ENCODE measurements at places on chromosomes 6 and 20.

DNA sequence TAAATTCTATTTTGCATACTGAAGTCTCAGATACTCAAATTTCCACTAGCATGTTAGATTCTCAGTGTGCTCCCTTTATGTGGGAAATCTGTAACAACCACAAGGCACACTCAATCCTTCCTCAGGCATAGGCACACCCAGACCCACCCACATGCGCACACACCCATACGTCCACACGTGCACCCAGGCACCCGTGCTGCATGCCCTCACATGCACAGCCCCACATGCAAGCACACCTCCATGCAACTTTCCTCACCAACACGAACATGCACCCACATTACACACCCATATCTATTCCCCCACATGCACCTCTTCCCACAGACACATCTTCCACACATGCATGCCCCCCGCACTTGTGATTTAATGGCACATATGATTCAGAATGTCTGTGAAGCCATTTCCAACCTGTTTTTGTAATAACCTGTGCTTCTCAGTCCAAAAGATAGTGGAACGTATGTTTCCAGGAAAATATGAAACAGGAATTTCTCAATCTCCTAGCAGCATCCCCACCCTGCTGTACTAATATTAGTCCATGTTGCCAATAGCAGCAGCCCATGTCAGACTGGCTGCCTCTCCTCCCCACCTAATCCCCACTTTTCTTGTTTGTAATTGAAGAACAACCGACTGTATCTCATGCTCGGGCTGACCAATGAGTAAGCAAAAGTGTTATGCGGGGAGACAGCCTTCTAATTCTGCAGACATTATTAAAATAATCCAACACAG lies 11.3 kb upstream of the CYP24A1 start:
- DNase-seq: no peak
- no peaks in the 10 kb centered on the region for H3K36me3 ChIP-seq
- H3K27me3 ChIP-seq: no peaks in the 10 kb centered on the region

GRCh38 chr6:24574809-24575208 lies 71.2 kb downstream of the KIAA0319 start:
- no peak overlapping the region for H3K27ac ChIP-seq
- H3K36me3 ChIP-seq: no peaks in the 10 kb centered on the region
- no peak for DNase-seq
- no peaks in the 10 kb centered on the region for H3K27me3 ChIP-seq
- H3K4me3 ChIP-seq: no peak overlapping the region
- H3K4me1 ChIP-seq: no peaks in the 10 kb centered on the region

DNA sequence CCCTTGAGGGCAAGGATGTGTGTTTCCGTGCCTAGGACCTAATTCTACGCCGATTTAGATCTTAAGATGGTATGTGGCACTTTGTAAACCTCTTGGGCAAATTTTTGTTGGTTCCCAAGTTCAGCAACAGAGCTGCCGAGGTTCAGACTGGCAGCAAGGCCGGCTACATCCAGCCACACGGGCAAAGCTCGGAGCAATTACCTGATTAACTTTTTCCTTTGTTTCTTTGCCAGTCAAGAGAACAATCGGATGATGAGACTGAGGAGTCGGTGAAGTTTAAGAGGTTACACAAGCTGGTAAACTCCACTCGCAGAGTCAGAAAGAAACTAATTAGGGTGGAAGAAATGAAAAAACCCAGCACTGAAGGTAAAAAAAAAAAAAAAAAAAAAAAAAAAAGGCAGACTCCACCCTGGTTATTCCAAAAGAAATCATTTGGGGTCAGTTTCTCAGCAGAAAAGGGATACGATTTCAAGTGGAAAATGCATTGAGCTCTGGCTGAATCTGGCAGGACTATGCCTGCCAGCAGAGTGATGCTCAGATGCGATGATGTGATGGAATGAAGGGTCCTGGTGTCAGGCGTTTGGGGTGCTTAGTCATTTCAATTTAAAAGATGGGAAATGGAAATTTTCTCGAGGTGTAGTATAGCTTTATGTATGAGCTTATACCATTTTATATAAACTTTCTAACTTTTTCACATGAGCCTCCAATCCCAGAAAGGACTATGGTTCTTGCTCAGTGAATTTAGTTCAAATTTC lies 171.6 kb downstream of the SASH1 start:
- no peak overlapping the region for H3K27ac ChIP-seq
- no peaks in the 10 kb centered on the region for H3K36me3 ChIP-seq
- no peak for DNase-seq
- no peak overlapping the region for H3K4me3 ChIP-seq
- H3K27me3 ChIP-seq: no peaks in the 10 kb centered on the region

DNA sequence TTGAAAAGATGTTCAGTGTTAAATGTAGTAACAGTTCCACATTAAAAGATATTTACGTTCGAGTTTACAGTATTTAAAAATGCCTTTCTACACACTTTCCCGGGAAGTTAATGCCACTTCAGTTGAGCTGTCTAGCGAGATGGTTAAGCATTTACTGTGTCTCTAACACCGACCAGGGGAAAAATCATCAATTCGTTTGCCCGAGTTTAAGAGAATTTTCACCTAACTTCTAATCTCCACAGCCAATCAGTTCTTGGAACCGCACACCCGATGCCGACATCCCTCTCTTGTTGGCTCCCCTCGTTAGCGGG lies 58.2 kb downstream of the FAM217A start:
- peaks cover 54% of the 10 kb centered on the region for H3K4me1 ChIP-seq
- peak overlapping the region; percentile 92 for H3K27ac ChIP-seq
- H3K36me3 ChIP-seq: no peaks in the 10 kb centered on the region
- no peak for DNase-seq

DNA sequence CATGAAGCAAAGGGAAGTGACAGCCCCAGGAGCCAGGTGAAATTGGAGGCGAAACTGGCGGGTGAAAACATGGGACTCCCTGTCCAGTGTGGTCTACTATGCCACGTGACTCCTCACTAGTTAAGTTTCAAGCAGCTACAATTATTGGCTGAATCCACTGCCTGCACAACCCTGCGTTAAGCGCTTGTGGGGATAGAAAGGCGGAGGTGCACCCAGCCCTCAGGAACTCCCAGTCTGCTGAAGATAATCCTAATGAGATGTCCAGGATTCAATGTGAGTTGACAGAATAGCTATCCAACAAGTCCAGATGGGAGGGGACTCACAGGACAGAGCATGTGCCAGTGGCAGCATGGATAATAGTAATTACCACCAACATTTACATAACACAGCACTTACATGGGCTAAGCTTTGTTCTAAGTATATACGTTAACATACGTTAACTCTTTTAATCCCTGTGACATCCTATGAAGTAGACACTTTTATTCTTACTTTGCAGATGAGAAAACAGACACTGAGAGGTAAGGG lies 1.8 kb downstream of the MOCS1 start:
- no peak overlapping the region for H3K27ac ChIP-seq
- no peak overlapping the region for H3K4me3 ChIP-seq
- no peak for DNase-seq
- H3K36me3 ChIP-seq: no peaks in the 10 kb centered on the region
- no peaks in the 10 kb centered on the region for H3K27me3 ChIP-seq

- H3K27ac ChIP-seq: no peak overlapping the region
- no peaks in the 10 kb centered on the region for H3K27me3 ChIP-seq
- no peak for DNase-seq
- no peaks in the 10 kb centered on the region for H3K4me1 ChIP-seq
Observed at GRCh38 chr20:53811577-53811976, 217.9 kb upstream of the ZNF217 start.

DNA sequence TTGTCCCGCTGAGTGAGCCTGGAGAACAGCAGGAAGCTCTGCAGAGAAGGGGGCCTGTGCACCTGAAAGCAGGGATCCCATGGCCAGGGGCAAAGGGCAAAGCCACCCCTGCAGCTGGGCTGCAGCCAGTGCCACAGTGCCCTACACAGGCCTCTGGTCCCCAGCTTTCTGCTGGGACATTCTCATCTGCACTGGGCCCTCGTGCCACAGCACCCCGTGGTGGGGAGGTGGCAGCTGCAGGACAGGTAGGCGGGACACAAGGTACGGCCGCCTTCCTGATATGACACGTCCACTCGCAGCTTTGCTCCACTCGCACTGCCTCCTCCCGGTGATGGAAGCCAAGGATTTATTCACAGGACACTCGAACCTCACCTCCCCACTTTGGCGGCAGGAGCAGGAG lies 27.2 kb downstream of the INSM1 start:
- no peaks in the 10 kb centered on the region for H3K27me3 ChIP-seq
- H3K4me3 ChIP-seq: no peak overlapping the region
- H3K36me3 ChIP-seq: no peaks in the 10 kb centered on the region
- H3K4me1 ChIP-seq: no peaks in the 10 kb centered on the region

- no peaks in the 10 kb centered on the region for H3K36me3 ChIP-seq
- no peak overlapping the region for H3K4me3 ChIP-seq
- H3K27ac ChIP-seq: no peak overlapping the region
- DNase-seq: no peak
Observed at GRCh38 chr6:33147807-33148666, 44.2 kb downstream of the COL11A2 start.

- H3K27ac ChIP-seq: no peak overlapping the region
- no peaks in the 10 kb centered on the region for H3K36me3 ChIP-seq
- no peaks in the 10 kb centered on the region for H3K27me3 ChIP-seq
- no peak overlapping the region for H3K4me3 ChIP-seq
Observed at GRCh38 chr6:75608956-75609533, 7.4 kb downstream of the SENP6 start.

DNA sequence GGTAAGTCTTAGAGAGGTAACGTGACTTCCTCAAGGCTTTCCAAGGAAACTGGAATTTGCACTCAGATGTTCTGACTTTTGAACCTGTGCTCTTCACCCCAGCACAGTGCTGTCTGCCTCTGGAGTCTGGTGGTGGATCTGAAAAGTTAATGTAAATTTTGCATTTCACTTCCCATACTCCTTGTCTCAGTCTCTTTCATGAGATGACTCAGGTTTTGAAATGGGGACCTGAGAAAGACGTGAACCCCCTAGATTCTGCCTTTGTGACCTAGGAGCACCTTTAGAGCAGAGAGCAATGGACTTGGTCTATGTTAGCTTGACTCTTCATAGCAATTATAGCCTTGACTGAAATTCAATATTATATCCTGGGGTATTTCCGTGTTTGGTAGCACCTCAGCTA lies 223.0 kb downstream of the QKI start:
- no peak overlapping the region for H3K4me3 ChIP-seq
- H3K27me3 ChIP-seq: no peaks in the 10 kb centered on the region
- no peaks in the 10 kb centered on the region for H3K4me1 ChIP-seq
- H3K36me3 ChIP-seq: no peaks in the 10 kb centered on the region
- no peak overlapping the region for H3K27ac ChIP-seq
- DNase-seq: no peak

GRCh38 chr20:58492795-58493524 lies 22.2 kb downstream of the APCDD1L start:
- no peaks in the 10 kb centered on the region for H3K27me3 ChIP-seq
- H3K4me3 ChIP-seq: no peak overlapping the region
- no peak overlapping the region for H3K27ac ChIP-seq

- H3K27me3 ChIP-seq: no peaks in the 10 kb centered on the region
- DNase-seq: no peak
- H3K36me3 ChIP-seq: no peaks in the 10 kb centered on the region
Observed at GRCh38 chr20:61771805-61772350, 293.8 kb downstream of the TAF4 start.

DNA sequence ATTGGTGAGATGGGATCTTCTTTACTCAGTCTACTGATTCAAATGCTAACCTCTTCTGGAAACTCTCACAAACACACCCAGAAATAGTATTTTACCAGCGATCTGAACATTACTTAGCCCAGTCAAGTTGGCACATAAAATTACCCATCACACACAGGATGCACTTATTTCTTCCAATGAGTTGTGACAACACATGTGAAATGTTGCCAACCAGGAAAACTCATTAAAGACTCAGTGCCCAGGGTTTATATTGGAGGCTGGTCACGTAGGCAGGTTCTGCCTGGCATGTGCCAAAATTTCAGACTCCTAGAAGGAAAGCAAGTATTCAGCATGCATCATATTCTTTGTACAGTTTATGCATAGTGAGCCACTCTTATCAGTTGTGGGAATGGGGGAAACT lies 443.3 kb downstream of the EPM2A start:
- H3K27me3 ChIP-seq: no peaks in the 10 kb centered on the region
- H3K4me3 ChIP-seq: no peak overlapping the region
- DNase-seq: no peak
- H3K36me3 ChIP-seq: no peaks in the 10 kb centered on the region
- H3K27ac ChIP-seq: no peak overlapping the region

DNA sequence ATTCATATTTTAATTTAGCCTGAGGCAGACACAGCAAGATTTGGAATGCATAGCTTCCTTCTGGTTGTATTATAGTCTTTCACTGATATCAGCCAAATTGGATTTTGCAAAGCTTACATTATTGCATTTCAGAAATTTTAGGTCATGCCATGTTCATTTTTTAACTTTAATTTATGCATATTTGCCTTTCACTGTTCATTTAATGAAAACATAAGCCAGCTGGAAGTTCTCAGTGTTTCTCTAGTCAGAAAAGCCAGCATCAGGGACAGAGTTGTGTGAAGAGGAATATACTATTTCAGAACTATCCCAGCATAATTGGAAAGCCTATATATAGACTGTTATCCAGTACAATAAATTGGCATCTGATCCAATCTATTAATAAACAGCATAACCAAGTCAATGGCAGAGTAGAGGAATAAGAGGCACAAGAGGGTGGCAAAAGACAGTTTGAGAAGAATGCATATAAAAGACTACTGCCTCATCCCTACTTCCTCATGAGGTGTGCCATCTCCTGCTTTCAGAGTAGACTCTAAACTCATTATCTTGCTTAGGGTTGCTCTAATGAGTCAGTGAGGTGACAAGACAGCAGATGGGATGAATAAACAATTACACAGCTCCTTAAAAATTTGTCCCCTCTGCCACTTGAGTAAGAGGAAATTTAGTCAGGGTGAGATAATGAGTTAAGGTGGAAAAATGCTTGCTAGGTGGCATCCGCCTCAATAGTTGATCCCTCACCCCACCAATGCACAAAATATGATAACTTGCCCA lies 159.8 kb upstream of the HCRTR2 start:
- H3K4me3 ChIP-seq: no peak overlapping the region
- H3K4me1 ChIP-seq: no peaks in the 10 kb centered on the region
- H3K27me3 ChIP-seq: no peaks in the 10 kb centered on the region
- no peak overlapping the region for H3K27ac ChIP-seq
- no peak for DNase-seq

- no peak overlapping the region for H3K4me3 ChIP-seq
- no peak for DNase-seq
- no peaks in the 10 kb centered on the region for H3K36me3 ChIP-seq
- no peak overlapping the region for H3K27ac ChIP-seq
- no peaks in the 10 kb centered on the region for H3K4me1 ChIP-seq
Observed at GRCh38 chr6:159754959-159755914, 6.6 kb upstream of the ACAT2 start.

DNA sequence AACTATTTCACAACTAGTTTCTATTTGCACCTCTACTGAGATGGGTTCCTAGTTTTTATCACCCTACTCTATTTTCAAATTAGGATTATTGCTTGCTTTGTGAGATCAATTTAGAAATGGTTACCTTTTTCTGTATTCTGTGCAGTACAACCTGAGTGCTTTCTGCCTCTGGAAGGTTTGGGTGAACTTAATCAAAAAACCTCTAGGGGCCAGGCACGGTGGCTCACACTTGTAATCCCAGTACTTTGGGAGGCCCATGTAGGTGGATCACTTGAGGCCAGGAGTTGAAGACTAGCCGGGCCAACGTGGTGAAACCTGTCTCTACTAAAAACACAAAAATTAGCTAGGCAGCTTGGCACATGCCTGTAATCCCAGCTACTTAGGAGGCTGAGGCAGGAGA lies 63.3 kb downstream of the SCAF8 start:
- no peak for DNase-seq
- no peak overlapping the region for H3K27ac ChIP-seq
- no peaks in the 10 kb centered on the region for H3K36me3 ChIP-seq
